ENCODE measurements at places on chromosomes 4 and X.

GRCh38 chrX:149715468-149715867 is 3.6 kb downstream of the MAGEA11 start:
- DNase-seq = no peak

DNA sequence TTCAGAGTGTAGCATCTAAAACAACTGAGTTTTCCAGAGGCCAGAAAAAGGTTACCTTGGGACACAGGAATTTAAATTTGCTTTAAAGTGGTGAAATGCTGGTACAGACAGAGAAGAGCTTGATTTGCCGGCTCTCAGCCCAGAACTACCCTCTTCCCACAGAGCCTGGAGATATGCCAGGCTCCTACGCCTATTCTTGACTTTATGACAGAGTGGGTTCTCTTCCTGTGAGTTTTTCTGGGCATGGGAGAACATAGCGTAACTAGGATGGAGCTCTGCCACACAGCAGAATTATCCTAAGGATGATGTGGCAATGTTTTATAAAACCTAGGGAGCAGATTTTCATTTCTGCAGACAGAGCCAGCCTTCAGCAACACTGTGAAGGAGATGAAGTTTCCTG is 241.8 kb downstream of the GRIA3 start:
- no peak for DNase-seq

DNA sequence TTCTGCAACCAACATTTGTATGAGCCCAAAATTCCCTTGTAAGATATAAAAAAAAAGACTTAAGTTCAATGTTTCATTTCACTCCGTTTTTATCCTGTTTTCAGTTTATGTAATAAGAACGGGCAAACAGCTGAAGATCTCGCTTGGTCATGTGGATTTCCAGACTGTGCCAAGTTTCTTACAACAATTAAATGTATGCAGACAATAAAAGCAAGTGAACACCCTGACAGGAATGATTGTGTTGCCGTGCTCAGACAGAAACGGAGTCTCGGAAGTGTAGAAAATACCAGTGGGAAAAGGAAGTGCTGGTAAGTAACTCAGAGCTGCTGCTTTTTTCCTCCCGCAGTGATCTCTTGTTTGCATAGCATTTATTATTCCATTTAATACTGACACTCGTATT is 2.8 kb downstream of the ANKRD37 start:
- no peak for DNase-seq

GRCh38 chr4:110624904-110625494 is 2.1 kb upstream of the PITX2 start:
- DNase-seq = no peak

- DNase-seq = no peak
These were observed 1.3 kb downstream of the TCEAL8 start for GRCh38 chrX:103253608-103254007.

Measured in stimulated activated CD8-positive, alpha-beta memory T cell treated with anti-CD3 and anti-CD28 coated beads, Interleukin-4, amount 100 ng/mL, for 4 hours (primary cell).